Spinal cord (tissue), 10 donors: ENCODE measurements at places on chromosomes 4 and X. TPM values are rescaled to one million over a fixed set of nuclear protein-coding genes. Genes with fewer than 3 reads are reported as not detected.

Gene ANAPC4
- polyA plus RNA-seq: 36.2 TPM

GRCh38 chr4:15953625-15954024, 9.3 kb downstream of the FGFBP2 start:
- no peak for DNase-seq

Gene ATP8A1
- polyA plus RNA-seq: 95.4 TPM

Gene RIPPLY1
- polyA plus RNA-seq: 0.18 TPM

GRCh38 chr4:80015407-80016189, 57.4 kb downstream of the ANTXR2 start:
- DNase-seq: no peak

DNA sequence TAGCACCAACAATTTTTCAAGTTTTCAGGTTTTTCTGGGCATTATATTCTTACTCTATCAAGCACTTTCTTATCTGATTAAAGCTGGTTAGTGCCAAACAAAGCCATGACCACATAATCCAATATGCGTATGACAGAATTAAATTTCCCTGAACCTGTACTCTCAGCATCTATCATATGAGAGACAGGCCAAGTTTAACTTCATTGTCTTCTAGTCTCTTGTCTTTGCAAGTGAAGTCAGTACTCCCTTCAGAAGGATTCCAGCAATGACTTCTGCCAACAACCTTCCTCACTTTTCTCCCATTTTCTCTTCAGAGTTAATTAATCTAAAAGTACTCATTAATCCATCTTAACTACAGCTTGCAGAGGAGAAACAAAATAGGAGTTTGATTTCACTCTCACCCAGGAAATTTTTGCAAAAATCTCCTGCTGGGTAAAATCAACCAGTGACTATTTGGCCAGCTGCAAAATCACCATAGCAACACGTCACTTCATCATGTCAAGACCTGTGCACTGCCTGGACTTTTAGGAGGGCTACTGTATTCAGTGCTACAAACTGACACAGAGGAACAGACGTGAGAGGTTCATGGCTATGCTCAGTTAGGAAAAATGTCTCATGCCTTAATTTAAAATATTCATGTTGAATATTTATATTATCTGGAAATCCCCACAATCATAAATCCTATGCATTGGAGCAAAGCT, 208.4 kb downstream of the ANTXR2 start:
- peak; percentile 79 for DNase-seq

GRCh38 chr4:77120886-77121508, 36.0 kb upstream of the CCNG2 start:
- no peak for DNase-seq

- DNase-seq: no peak
Measured at GRCh38 chr4:150619042-150619441, 37.1 kb downstream of the MAB21L2 start.

Gene LANCL3
- 4.9 TPM for polyA plus RNA-seq

Gene WFS1
- polyA plus RNA-seq: 42.1 TPM

DNA sequence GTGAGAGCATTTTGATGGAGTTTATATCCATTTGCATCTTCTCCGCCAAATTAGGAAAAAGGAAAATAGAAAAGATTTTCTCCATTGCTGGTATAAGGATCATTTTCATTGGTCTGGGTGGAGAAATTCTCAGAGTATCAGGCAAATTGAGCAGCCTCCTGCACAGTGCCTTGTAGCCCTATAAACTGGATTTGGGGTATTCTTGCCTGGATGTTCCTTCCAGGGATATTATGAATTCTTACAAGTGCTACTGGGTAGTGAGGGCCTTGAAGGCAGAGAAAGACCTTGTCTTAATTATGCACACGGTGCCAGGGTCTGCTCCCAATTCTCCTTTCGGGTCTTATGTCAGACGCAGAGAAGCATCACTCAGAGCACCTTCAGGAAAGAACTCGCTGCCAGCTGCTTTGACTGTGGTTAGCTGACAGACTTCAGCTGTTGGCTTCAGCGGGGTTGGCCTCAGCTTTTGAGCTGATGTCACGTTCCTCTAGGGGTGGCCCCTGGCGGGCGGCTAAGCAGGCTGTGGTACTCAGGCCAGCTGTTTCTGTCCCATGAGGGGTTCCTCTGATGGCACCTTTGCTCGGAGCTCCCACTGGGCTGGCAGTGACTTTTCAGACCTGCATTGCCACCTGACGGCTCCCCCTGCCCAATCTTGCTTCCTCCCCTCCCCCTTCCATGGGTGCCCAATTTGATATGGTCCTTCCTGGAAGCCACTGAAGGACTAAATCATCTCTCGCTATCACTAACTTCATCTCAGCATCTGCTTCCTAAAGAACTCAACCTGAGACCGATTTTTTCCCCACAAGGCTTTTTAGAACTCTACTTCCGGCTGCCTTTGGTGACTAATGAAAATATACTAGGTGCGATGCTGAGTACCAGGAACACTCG, 519.5 kb downstream of the BCOR start:
- no peak for DNase-seq

GRCh38 chr4:3874028-3874415, 107.8 kb downstream of the ADRA2C start:
- DNase-seq: no peak

Gene ASMT
- 0.38 TPM for polyA plus RNA-seq

Gene CXorf51A
- not detected for polyA plus RNA-seq

- DNase-seq: no peak
Measured at GRCh38 chr4:114156371-114156770, 176.9 kb upstream of the ARSJ start.

Gene USP17L28
- polyA plus RNA-seq: not detected

DNA sequence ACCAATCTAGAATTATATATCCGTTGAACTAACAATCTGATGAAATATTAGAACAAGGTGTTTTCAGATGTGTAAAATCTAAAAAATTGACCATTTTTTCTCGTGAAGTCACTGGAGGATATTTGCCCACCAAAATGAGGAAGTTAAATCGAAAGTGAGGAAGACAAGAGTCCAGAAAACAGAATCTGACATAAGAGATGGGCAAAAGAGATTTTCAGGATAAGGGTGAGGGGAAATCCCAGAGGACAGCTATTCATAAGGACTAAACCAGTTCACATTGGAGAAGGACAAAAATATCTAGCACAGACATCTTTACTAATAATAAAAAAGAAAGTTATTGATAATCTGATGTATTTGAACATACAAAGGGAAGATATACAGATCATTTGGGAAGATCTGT, 18.7 kb upstream of the ALG13 start:
- DNase-seq: no peak

- no peak for DNase-seq
Measured at GRCh38 chrX:2548711-2549423, 48.1 kb upstream of the DHRSX start.

DNA sequence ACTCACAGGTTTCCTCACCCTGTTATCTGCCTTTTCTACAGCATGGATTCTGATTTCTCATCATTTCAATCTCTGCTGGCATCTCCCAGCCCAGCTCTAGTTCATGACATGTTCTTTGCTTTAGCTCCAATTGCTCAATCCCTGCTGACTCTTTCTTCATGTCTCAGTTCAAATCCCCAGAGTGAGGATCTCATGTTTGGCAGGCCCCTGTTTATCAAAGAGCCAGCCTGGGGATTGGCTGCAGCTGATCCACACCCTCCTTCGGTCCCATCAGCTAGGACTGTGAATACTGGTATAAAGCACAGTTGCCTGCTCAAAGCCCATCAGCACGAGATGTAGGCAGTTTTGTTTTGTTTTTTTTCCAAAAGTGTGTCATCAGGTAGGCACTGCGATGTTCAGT, 14.4 kb upstream of the CC2D2A start:
- DNase-seq: no peak

Gene RBMXL3
- not detected for polyA plus RNA-seq

- no peak for DNase-seq
Measured at GRCh38 chr4:8205241-8205707, 6.2 kb downstream of the SH3TC1 start.

Gene NAP1L5
- polyA plus RNA-seq: 199 TPM

Gene CABS1
- polyA plus RNA-seq: 0.11 TPM

- no peak for DNase-seq
Measured at GRCh38 chr4:40418430-40419230, 83.5 kb downstream of the CHRNA9 start.

- DNase-seq: no peak
Measured at GRCh38 chr4:84050015-84050414, 449.1 kb downstream of the NKX6-1 start.

Gene ZNF718
- 7.8 TPM for polyA plus RNA-seq

DNA sequence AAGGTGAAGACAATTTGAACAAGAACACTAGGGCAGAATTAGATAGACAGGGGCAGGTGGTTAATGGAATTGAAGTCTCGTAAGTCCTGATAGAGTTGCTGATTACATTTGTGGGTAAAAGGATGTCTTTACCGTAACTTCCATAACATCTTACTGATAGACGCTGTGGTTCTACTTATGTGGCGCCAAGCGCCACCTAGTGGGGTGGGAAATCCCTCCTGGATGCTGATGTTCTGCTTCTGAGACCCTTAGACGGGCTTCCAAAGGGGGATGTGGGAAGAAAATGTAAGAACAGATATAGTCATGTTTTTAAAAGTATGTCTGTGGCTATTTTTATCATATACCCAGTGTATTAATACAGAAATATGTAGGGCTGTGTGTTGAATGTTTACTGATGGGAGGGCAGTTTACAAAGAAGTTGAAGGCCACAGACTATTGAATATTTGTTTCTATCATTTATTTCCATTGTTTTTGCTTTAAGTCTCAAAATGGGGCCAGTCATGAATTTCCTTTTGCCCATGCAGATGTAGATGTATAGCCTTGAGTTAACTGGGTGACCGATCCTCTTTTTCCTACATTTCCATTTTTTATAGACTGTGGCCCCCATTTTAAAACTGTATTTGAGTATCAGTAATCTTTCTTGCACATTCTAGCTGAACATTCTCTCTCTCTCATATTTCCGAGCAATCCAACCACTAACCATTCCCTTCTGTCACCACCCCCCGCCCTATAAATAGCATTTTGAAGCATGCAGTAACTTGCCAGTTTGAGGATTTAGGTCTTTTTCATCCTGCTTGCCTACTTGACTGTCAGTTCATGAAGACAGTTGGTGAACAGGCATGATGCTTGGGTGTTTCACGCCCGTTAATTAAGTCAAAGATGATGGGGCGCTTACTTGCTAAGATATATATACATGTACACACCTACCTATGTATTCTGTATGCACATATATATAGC, 12.1 kb upstream of the TLR8 start:
- peak; percentile 49 for DNase-seq

Gene MOSPD2
- 13.8 TPM for polyA plus RNA-seq

- DNase-seq: no peak
Measured at GRCh38 chrX:109855501-109855900, 122.4 kb upstream of the ACSL4 start.

GRCh38 chrX:68865300-68865699, 36.5 kb downstream of the EFNB1 start:
- DNase-seq: no peak

DNA sequence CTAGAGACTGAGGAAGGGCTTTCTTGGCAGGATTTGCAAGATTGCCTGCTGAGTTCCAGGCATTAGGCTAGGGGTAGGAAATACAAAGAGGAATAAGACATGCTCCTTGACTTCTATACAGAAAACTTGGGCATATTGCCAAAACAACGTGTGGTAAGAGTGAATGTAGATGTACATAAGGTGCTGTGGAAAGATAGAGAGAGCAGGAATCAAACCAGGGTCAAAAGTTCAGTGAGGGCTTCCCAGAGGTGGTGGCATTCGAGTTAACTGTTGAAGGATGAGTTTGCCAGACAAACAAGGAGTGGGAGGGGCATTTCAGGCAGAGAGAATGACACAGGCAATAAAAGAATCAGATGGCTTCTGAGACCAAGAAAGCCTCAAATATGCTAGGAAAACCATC, 187.9 kb downstream of the KDR start:
- no peak for DNase-seq

DNA sequence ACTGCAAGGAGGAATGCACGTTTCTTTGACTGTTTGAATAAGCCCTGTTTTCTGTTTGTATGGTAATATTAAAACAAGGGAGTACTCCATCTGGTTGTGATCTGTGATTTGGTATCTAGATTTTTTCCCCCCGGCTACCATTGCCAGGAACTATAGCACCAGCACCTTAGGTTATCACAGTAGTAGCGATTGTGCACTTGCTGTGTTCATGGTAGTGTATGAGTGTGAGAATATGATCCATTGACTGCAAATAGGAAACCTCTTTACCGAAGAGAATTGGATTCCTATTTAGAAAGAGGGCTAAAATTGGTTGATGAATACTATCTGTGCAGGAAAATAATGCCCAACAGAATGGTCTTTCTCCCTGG, 69.9 kb downstream of the LARP7 start:
- DNase-seq: no peak

Gene SFRP2
- 66.5 TPM for polyA plus RNA-seq

Gene IL21
- polyA plus RNA-seq: not detected

GRCh38 chr4:73815145-73815544, 21.3 kb upstream of the CXCL6 start:
- DNase-seq: no peak

DNA sequence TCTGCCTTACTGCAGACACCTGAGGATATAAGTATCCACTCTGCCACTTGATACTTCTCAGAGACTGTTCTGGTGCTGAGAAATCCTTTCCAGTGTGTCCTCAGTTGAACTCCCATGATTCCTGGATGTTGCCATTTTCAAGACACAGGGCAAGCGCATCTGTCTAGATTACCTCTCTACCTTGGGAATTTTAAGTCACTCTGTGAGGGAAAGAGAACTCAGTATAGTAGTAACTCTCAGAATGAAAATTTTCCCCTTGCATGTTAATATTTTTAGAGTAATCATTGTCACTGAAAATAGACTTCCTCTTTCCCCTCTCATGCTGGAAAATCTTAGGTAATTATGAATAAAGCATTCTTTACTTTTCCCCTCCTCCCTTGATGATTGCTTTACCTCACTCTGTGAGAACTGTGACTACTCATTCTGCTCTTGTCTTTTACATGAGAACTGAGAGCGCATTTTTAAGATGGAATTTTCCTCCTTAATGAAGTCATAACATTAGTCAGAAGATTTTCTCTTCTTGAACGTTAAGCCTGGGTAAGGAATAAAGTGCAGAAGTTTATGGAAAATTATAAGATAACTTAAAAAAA, 45.0 kb downstream of the TET2 start:
- no peak for DNase-seq

DNA sequence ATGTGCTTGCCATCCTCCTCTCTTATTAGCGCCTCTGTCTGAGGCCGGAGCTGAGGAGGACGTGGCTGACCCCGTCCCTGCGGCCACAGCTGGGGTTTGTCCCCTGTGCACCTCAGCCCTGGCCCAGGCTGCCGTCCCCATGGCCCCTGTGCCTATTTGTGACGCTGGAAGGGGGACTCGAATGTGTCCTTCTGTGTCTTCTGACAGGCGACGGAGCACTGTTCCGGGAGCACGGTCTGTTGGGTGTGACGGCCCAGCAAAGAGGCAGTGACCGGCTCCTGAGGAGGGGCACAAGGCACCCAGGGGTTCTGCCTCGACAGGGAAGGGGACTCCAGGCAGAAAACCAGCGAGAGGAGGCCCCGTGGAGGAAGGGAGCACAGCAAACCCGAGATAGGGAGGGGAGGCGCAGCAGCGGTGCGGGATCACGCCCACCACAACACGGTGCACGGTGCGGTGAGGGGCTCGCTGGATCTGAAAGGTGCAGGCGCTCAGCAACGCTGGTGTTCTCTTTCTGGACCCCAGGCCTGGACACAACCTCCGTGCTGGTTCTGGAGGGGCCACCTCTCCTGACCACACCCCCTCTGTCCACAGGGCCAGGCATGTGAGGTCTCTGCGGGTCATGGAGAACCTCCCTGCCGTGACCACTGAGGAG, 5.6 kb downstream of the SH3TC1 start:
- no peak for DNase-seq
